ENCODE measurements at places on chromosomes 6 and 20.

GRCh38 chr6:161318456-161318855 lies 44.6 kb upstream of the AGPAT4 start:
- DNase-seq = peak; percentile 88

DNA sequence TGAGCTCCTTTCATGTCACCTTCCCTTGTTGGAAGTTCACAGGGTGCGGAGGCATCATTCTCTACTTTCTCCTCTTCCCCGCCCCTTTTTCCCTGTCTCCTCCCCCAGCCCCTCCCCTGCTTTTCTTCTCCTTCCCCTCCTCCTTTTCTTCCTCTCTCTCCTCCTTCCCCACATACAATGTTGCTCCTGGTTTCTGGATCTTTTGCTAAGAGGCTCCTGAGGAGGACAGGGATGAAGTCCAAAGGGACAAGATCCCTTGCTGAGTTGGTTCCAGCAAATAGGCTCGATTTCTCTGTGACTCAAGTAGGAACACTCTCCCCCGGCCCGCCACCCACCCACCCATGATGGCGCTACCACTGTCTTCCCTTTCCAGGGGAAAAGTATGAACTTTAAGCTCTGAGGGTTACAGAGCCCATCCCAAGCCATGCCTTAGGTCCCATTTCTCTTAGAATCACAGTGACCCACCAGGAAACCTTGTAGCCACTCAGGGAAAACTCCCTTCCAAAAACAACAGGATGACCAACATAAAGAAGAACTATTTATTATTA lies 852 bp upstream of the TFEB start:
- DNase-seq = no peak

GRCh38 chr6:68651011-68651985 lies 16.2 kb downstream of the ADGRB3 start:
- DNase-seq = no peak

- no peak for DNase-seq
Observed at GRCh38 chr20:32019156-32019510, 8.9 kb downstream of the CCM2L start.

DNA sequence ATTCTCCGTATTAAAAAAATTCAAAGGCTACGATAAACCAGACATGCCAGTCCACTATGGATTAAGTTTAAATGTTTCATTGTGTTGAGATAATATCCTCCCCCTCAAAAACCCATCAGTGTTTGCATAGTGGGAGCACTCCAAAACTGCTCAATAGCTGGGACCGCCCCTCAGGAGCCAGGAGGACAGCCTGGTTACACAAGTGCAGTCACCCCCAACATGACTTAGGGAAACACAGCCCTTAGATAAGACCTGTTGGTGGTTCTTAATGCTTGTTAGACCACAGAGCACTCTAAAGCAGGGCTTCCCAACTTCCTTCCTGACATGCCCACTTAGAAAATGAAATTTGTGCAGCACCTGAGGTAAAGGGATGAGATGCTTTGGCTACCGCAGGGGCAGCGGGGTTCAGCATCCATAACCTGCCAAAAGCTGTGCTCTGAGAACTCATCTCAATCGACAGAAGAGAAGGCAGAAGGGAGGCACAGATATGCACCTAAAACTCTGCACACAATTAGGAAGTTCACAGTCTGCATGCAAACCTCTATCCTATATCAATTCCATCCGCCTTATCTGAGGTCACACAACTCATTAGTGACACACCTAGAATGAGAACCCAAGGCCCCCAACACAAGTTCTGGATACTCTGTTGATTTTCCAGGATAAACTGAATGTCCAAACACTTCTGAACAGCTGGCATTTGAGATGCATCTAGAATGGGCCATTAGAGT lies 74.3 kb downstream of the RALGAPA2 start:
- DNase-seq = no peak

- no peak for DNase-seq
Observed at GRCh38 chr20:1775117-1775516, 117.5 kb upstream of the SIRPG start.

- DNase-seq = no peak
Observed at GRCh38 chr6:35056952-35057351, 84.2 kb downstream of the TCP11 start.

- DNase-seq = no peak
Observed at GRCh38 chr20:49759266-49759950, 45.7 kb upstream of the B4GALT5 start.

- DNase-seq = no peak
Observed at GRCh38 chr6:167455371-167455770, 130.5 kb downstream of the TTLL2 start.

- DNase-seq = no peak
Observed at GRCh38 chr6:142294679-142295078, 7.1 kb upstream of the ADGRG6 start.

DNA sequence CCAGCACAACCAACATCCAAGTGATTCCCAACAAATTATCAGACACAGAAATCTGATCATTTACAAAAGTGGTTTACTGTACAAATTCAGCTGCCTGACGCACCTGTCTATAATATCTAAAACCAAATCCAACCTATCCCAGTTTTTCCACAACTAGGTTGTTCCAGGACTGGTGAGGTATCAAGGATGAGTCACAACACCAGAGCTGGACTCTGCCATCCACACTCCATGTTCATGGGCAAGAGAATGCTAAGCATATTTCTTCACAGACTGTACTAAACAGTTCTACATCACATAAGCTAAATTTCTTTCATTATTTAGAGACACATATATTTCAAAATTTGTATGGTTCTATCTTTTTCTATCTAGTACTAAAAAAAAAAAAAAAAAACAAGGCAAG lies 141.6 kb downstream of the BTBD9 start:
- no peak for DNase-seq

GRCh38 chr20:57895161-57895855 lies 185.5 kb upstream of the PMEPA1 start:
- no peak for DNase-seq

- no peak for DNase-seq
Observed at GRCh38 chr6:135006386-135006914, 48.2 kb downstream of the HBS1L start.

GRCh38 chr6:79384845-79385244 lies 150.4 kb upstream of the HMGN3 start:
- no peak for DNase-seq

- DNase-seq = no peak
Observed at GRCh38 chr6:53543359-53544216, 1.3 kb downstream of the GCLC start.

- no peak for DNase-seq
Observed at GRCh38 chr6:146787876-146788508, 189.2 kb downstream of the ADGB start.

GRCh38 chr6:32184084-32184640 lies at the start of gene AGER:
Gene AGER, minus strand, starts transcription at chr6:32184253. Its CDS starts 31 bp downstream, at chr6:32184222.
- no peak for DNase-seq

GRCh38 chr20:17438436-17439039 lies 92.6 kb downstream of the BFSP1 start:
- DNase-seq = no peak

DNA sequence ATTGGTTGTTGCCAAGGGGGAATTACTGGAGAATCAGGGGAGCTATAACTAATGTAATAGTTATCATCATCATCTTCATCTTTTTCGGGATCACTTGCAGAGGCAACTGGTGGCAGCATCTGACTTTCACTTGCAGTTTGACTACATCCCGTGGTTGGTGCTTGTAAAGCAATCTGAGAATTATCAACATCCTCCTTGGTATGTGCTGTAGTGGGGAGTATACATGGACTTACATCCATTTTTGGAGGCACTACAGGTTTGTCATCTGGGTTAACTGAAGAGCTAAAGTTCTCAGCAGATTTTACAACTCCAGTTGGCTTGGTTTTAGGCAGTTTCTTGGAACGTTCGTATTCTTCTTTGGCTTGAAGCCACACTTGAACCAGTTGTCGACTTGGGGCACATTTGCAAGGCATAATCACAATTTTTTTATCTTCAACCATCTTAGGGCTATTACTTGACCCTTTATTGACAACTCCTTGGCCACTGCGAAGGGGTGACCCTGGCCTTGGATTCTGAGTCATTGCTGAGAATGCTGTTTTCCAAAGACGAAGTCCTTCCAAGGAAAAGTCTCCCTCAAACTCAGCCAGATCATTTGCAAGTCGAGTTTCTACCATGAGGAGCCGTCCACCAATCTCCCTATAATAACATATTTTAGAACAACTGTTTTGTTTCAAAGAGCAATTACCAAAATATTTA lies 115.5 kb downstream of the REV3L start:
- no peak for DNase-seq

DNA sequence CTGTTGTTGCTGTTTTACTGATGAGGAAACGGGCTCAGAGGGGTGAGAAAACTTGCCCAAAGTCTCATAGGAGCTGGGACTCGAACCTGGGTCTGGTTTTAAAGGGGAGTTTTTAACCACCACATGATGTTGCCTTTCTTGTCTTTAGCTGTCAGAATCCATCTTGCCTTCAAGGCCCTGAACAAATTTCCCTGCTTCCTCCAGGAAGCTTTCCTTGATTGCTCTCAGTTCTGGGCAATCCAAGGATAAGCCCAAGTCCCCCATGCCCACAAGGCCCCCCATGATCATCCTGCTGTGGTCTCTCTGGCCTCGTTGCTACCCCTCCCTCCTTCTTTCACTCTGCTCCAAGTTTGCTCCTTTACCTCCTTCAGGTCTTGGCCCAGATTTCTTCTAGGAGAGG lies 73.5 kb downstream of the CD40 start:
- no peak for DNase-seq

DNA sequence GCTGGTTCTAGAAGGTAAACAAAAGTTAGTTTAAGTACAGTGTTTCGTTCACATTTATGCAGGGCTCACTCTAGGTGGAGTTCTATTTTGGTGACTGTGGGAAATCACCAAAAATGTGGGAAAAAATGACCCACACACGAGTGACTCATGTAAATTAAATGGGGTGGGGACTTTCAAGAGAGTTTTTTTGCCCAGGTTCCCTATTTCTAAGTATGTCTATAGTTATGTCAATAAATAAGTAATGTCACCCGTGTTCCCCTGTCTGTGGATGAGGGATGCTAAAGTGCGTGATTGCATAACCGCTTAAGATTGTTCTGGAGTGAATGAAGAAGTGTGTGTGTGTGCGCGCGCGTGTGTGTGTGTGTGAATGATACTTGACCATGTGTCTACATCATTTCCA lies 69.1 kb downstream of the MYB start:
- DNase-seq = no peak

GRCh38 chr6:91447081-91447480 lies 860.2 kb upstream of the MAP3K7 start:
- DNase-seq = no peak

- no peak for DNase-seq
Observed at GRCh38 chr6:168949981-168950857, 303.4 kb downstream of the THBS2 start.

DNA sequence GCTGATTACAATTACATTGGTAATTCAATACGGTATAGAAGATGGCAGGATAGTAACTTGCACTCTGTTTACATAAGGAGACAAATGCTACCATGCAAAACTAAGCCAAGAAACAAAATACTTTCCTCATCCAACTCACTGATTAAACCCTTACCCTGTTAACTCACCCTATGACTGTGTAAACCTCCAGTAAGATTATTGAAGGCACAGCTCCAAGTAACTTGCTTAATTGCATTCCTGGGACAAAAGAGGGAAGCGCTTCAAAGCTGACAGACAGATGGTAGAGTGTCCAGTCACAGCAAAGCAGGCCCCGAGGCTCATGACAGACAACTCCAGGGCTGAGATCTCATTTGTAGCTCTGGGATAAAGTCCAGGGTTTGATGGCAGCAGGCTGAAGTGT lies 6.9 kb upstream of the KIF16B start:
- no peak for DNase-seq

- DNase-seq = no peak
Observed at GRCh38 chr6:38688579-38689087, 14.3 kb downstream of the GLO1 start.

DNA sequence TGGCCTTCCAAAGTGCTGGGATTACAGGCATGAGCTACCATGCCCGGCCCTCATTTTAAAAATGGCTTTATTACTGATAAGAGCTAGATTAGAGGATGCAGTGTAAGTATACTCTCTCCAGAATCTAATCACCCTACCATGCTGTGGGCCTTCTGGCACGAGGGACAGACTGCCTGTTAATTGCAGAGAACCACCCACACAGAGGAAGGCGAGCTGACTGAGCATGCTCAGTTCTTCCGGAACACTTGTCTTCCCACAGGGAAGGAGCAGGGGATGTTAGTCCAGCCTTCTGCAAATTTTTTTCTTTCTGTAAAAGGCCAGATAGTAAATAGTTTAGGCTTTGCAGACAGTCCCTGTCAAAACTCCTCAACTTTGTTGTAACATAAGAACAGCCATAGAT lies 48.9 kb downstream of the ALDH5A1 start:
- DNase-seq = no peak

DNA sequence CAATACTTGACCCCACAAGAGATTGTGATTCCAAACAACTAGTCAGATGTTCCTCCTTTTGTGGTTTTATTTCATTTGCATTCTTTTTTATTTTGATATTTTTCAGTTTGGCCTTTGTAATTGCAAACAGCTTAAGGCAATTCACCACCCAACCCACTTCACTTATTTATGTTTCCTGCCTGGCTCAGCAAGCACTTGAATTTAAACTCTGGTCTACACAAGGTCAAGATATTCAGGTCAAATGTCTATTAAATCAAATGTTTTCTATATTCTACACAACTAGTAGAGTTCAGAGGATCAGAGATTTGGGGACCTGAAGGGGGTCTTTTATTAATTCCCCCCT lies 100.1 kb downstream of the SGK1 start:
- DNase-seq = no peak

Data from hippocampal formation (tissue), 2 donors.